Activated T-cell treated with anti-CD3 and anti-CD28 coated beads for 24 hours (primary cell): ENCODE measurements at places on chromosomes 5 and 9.

DNA sequence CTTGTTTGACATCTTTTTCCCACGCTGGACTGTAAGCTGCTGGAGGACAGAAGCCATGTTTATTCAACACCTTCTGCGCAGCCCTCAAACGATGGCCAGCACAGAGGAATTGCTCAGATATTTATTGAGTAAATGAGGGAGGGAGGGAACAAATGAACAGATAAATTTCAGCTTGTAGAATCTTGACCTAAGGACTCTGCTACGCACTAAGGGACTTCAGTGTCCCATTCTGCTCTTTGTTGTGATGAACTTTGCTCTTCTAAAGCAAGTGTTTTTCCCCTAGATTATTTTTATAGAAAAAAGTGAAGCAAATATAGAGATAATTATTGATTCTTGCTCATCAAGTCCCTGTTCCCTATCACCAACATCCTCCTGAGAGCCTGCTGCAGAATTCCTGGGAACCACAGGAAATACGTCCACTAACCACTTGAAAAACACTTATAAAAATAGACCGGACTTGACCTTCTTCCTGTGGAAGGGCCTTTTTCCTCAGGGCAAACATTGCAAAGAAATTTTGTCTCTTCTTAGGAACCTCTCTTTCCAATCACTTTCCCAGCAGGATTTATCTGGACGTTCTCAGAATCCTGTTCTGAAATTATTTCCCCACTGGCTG is 54.9 kb downstream of the FGF1 start:
- DNase-seq = no peak

DNA sequence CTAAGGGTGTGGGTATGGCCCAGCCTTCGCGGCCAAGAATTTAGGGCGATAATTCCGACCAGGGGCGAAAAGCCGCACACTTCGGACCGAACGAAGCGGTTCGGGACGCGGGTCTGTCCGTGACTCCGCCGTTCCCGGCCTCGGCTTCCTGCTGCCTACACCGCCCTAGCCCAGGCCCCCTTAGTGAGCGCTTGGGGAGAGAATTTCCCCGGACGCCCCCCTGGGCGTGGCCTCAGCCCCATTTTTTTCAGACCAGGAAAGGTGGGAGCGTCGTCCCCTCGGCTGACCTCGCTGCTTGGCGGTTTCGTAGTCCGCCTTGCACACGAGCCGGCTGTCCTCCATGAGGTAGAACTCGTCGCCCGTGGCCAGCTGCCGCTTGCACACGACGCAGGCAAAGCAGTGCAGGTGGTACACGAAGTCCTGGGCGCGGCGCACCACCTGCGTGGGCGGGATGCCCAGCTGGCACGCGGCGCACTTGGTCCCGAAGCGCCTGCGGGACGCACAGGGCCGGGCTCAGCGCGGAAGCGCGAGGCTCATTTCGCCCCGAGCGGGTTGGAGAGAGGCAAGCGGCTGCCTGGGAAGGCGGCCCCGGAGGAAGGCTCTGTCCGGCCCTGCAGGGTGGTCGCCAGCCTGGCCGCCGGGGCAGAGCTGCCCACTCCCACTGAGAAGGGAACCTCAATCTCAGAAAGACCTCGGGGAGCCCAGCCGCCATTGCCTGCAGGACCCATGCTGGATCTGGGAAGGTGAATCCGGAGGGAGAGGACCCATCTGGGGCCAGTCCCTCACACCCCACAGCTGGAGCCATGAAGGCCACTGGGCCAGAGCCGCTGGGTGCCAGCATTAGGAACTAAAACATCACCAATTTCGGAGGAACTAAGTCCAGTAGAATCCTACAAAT is 5.3 kb downstream of the LHX3 start:
- no peak for DNase-seq

- DNase-seq = no peak
Measured at GRCh38 chr5:58187432-58188261, 272.2 kb downstream of the PLK2 start.

- DNase-seq = no peak
Measured at GRCh38 chr9:114386886-114387679, 699 bp downstream of the AKNA start.

DNA sequence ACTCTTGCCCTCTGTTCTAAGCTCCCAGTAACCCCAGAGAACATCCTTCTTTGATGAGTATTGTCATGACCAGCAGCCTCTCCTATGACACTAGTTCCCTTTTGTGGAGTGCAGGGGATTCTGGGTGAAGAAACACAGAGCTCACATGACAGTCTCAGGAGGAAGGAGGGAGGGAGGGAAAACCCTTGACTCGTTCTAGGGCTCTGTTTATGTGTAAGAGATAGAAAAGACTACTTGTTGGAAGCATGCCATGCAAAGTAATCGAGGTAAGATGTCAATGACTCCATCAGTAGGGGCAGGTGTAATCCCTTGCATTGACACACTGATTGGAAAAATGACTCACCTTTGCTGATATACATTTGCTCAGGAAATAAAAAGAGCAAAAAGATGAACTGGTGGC is 190.2 kb upstream of the ELL2 start:
- no peak for DNase-seq

GRCh38 chr5:175422058-175422457 is 21.9 kb downstream of the DRD1 start:
- no peak for DNase-seq

GRCh38 chr5:113437111-113437510 is 2.3 kb upstream of the TSSK1B start:
- DNase-seq = no peak

DNA sequence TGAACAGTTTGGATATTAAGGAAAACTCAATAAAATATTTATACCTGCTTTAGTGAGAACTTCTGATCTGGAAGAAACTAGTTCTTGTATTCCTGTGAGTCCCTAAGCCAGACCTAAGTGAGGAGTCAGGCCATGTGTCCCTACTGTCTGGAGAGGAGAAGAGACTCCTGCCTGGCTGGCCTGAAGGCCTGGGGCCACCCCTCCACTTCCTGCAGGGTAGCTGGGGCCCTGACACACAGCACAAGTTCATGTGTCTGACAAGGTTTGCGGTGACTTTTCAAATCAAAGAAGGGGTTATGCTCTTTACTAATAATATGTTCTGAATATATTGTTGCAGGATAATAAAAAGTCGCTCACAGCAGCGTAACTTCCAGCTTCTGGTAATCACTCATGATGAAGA is 16.1 kb upstream of the IL13 start:
- no peak for DNase-seq

GRCh38 chr5:174943785-174944184 is 219.4 kb downstream of the MSX2 start:
- no peak for DNase-seq

DNA sequence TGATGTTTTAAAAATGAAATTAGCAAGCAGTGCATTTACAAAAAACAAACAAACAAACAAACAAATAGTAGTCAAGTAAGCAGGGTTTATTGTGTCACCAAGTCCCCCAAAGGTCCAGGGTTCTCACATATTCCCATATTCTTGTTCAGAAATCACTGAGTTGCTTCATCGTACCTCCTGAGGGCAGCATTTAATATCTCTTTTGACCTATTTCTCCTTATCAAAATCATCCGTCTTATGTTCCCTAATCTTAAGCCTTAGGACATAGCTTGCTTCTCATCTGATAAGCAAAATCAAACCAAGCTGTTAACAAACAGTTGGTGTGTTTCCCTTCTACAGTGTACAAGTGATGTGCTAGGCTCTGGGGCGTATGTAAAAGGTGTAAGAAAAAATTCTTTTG is 109.5 kb upstream of the MAN2A1 start:
- no peak for DNase-seq

DNA sequence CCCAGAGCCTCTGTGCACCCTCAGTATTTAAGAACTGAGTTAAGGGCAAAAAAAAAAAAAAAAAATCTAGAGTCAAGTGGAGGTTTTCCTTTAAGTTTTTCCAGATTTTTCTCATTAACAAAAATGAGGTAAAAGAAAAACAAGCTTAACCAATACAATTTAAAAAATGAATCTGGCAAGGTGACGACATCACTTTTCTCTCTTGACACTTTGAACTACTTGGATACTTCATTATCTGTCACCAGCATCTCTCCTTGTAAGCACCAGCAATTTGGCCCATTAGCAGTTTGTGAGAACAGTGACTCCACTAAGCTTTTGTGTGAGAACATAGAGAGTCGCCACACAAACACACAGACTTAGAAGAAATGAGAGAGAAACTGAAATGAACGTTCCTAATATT is 345.7 kb upstream of the SLC30A5 start:
- no peak for DNase-seq

DNA sequence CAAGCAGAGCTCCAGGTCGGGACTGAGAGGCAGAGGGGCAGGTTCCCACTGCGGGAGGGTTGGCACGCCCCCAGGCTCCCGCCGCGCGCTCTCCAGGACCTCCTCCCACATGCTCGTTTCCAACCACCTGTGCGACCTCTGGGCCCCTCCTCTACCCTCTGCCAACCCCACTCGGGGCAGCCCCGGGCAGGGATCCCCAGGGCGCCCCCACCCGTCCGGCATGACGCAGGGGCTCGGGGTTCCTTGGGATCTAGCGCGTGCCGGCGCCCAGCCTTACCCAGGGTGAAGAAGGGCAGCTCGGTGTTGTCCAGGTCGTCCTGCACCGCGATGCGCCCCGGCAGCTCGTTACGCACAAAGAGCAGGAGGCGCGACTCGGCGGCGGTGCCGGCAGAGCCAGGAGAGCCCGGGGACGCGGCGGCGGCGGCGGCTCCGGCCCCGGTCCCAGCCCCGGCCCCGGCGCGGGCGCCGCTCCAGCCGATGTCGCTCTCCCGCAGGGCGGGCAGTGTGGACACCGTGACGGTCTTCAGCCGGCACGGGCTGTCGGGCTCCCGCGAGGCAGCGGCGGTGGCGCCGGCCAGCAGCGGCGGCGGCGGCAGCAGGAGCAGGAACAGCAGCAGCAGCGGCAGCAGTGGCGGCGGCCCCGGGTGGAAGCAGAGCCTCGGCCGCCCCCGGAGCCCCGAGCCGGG is 494 bp downstream of the ASTN2 start:
- no peak for DNase-seq

DNA sequence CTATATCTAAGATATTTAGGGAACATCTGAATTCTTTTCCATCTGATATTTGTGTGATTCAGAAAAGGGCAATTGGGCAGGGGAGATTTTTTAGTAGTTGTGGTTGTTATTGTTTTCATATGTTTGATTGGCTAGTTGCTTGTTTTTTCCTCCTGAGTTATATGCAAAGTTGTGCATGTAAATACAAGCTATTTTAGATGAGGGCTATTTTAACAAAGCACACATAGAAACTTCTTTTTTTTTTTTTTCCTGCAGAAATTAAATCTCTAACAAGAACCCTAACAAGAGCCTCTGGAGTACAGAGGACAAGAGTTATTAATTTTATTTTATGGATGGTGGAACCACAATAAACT is 559.1 kb downstream of the CETN3 start:
- no peak for DNase-seq

DNA sequence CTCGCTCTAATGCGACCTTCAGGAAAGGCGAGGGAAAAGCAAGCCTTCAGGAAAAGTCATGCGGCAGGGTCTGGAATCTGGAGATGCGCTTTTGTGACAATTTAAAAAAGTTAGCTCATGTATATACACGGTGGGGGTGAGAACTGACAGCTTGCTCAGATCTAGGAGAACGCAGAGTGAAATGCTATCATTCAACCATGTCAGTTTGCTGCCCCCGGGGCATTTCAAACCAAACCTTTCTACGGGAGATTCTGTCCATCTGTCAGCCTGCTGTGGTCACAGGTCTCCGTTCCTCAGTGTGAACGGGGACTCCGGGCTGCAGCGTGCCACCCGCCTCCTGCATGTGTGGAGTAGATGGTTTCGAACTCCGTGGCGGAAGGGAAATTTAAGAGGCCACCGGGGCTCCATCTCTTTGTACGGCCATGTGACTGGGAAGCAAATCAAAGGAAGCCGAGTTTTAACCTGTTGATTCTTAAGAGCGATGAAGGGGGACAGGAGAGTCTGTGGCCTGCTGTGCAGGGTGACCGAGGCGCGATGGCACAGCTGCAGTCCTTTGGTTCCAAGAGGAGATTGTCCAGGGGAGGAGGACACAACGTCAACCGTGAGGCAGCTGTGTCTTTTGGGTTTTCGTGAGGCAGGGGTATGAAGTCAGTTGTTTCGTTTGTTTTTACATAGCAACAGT is 45.9 kb downstream of the OTULIN start:
- DNase-seq = no peak

DNA sequence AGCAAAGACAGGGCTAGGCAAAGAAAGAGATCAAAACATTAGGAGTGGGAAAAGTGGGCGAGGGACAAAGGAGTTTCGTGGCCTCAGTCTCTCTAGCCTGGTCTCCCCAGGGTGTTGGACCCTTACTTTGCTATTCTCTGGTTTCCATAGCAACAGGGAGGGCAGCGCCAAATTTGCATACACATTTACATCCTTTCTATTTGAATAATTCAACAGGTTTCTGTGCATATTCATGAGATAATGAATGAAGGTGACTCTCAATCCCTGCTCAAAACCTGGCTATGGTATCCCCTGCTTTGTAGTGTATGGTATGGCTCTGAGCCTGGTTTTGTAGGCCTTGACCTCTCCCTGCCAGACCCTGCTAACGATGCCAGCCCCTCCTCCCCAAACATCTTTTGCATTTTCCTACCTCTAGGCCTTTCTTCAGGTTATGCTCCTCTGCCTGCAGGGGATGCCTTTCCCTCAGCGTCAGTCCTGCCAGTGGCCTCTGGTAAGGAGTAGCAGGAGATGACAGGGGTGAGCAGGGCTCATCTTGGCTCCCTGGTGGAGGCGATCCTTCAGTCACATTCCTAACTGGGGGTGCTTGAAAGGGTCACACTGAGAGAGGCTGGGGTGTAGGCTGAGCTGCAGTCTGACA is 9.8 kb downstream of the RPP25L start:
- DNase-seq = no peak

- DNase-seq = no peak
Measured at GRCh38 chr5:119022017-119022745, 33.8 kb upstream of the DTWD2 start.

GRCh38 chr5:148002451-148002850 is 61.3 kb upstream of the SPINK5 start:
- no peak for DNase-seq

- no peak for DNase-seq
Measured at GRCh38 chr5:38400365-38400764, 142.0 kb downstream of the EGFLAM start.

- DNase-seq = no peak
Measured at GRCh38 chr9:13049223-13049622, 230.3 kb downstream of the MPDZ start.

DNA sequence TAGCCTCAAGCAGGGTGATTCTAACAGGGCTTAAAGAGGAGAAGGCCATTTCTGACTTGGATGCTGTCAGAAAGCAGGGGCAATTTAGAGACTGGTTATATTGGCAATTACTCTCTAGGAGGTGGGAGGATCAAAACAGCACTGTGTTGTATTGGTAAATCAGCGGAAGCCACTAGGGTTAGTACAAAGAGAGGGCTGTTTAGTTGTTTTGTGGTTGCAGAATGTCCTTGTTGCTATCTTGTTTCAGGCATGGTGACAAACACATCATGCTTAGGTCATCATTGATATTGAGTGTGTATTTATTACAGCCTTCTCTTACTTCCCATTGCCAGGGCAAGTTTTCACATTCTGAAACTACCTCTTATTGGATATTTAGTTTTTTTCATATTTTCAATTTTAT is 165.3 kb downstream of the TAF11L14 start:
- DNase-seq = no peak

DNA sequence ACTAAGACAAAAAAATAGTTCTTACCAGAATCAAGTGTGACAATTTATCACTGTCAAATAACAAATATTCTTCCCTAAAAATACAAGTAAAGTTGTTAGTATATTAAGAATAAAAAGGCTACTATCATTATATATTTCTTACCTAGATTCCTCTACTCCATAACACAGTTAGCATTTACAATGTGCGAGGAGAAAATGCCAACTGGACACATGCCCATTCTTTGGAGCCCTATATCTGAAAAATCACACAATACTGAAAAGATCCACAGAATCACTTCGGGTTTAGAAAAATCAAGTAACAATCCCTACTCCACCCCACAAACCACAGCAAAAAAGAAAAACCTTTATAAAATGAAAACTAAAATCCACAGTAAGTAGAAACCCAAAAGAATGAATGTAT is 70.9 kb downstream of the PKD2L2 start:
- DNase-seq = no peak
